ENCODE measurements at places on chromosomes 1 and 21.

- no peak for DNase-seq
Observed at GRCh38 chr1:162902416-162902815, 41.4 kb upstream of the CCDC190 start.

DNA sequence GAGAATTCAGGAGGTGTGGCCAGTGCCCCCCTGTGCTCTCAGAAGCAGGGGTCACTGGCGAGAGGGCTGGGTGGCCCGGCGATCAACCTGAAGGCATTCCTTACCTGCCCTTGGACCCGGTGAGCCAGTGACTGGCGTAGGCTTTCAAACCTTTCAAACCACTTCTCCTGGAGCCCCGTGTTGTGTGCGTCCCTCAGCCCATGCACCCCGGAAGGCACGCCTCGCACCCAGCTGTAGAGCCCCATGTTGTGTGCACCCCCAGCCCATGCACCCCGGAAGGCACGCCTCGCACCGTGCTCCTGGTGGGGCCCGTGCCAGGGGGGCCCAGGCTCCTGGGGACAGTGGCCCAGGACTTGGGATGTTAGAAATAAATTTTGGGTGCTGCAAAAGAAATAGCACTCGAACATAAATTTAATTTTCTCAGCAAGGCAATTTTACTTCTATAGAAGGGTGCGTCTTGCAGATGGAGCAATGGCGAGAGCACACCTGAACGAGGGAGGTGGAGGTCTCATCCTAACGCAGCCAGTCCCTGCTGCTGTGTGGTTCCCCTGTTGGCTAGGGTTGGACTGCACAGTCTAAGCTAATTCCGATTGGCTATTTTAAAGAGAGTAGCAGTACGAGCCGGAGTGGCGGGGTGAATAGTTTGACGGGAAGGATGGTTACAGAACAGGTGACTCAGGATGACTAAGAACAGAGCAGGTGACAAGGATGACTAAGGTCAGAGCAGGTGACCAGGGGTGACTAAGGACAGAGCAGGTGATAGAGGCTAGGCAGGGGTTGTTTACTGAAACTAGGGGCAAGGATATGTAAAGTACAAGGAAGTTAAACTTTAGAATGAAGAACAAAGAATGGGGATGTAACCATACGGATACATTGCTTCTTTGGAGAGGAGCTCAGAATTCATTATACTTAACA, 47.4 kb downstream of the PRKCZ start:
- no peak for DNase-seq

DNA sequence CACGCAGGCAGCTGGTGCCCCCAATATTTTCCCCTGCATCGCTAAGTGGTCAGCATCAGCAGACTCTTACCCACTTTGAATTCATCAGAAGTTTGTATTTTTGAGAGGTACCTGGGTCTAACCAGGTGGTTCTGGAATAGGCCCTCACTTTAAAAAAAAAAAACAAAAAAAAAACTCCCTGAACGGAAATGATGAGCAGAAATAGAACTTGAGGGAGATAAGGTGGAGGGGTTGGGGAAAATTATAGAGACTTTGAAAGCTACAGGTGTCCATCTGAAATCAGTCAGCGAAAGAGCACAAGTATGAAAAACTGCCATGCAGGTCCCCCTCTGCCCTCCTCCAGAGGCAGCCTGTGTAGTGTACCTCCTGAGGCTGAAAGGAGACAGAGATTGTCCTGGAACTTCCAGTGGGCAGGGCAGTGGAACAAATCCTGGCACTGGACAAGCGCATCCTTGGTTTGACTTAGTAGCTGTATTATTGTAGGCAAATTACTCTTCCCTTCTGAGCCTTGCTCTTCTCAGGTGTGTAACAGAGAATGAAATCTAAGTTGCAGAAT, 1.2 kb downstream of the SLAMF7 start:
- DNase-seq, result no peak

DNA sequence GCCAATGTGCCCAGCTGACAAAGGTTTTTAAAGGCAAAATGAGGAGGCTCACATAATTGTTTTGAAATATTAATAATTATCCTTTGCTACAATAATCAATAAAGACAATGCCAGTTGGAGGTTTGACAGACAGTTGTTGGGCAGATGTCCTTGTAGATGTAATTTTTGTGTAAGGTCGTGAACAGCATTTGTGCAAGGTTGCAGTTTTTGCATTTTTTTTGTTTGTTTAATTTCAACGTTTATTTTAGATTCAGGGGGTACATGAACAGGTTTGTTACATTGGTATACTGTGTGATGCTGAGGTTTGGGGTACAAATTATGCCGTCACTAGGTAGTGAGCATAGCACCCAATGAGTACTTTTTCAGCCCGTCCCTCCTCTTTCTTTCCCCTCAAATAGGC, 9.3 kb downstream of the MPZ start:
- DNase-seq, result no peak

- DNase-seq, result no peak
Observed at GRCh38 chr1:97382206-97382605, 538.6 kb downstream of the DPYD start.

DNA sequence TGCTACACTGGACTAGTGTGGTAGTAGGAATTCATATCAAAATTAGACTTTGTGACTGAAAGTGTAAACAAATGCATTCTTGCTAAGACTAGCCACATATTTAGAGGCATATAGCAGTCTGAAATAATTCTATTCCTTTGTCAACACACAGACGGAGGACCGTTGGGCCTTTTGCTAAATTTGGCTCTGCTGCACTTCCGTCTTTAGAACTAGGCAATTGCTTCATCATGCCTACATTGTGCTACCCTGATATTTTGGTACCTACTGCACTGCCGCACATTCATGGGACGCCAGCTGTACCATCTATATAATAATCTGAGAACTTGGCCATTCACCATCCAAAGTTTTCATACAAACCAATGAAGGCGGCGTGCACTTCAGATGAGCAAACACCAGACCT, 346.8 kb downstream of the KIF26B start:
- no peak for DNase-seq

- no peak for DNase-seq
Observed at GRCh38 chr1:188872376-188872775, 1605.3 kb downstream of the BRINP3 start.

DNA sequence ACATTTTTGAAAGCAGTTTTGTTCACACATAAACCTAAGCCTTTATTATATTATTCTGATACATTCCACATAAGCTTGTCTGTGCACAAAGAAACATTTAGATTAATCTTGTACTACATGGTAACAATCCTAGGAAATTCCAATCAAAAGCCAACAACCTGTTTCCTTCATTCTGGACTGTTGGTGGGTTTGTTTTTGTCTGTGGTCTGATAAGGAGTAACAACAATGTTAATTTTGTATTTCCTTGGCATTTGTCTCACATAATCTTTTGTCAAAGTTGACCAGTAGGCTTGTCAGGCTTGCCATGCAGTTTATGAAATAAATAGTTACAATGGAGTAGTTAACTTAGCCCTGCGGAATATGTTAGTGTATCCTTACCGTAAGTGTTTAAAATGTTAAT, 183.3 kb downstream of the DHRS3 start:
- no peak for DNase-seq

All from stimulated activated CD8-positive, alpha-beta memory T cell treated with anti-CD3 and anti-CD28 coated beads, Interleukin-7, amount 100 ng/mL, for 24 hours (primary cell).